CD4-positive, CD25-positive, alpha-beta regulatory T cell (primary cell): ENCODE measurements at places on chromosomes 2 and 18.

GRCh38 chr2:111660811-111661210 lies 223.2 kb downstream of the ANAPC1 start:
- no peak overlapping the region for H3K4me3 ChIP-seq
- H3K4me1 ChIP-seq, result peaks cover 16% of the 10 kb centered on the region
- H3K27me3 ChIP-seq, result no peaks in the 10 kb centered on the region

DNA sequence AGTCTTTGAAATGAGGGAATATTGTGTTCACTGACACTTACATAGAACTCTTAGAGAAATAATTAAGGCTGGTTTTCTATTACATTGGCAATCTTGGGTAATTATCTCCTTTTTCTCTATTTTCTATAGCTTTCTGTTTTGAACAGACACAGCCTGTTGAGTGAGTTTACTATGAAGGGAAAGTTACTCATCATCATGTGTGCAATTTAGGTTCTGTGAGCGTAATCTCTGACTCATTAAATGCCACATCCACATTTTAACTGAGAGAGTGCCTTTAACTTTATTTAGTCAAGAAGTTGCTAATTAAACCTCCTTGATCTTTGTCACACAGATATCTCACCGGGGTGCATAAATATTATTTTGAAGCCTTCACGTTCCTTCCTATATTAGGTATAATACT lies 174.0 kb upstream of the SLC8A1 start:
- H3K36me3 ChIP-seq, result no peaks in the 10 kb centered on the region
- H3K27ac ChIP-seq, result no peak overlapping the region
- H3K27me3 ChIP-seq, result no peaks in the 10 kb centered on the region
- no peak overlapping the region for H3K4me3 ChIP-seq
- DNase-seq, result no peak
- no peaks in the 10 kb centered on the region for H3K4me1 ChIP-seq

GRCh38 chr2:128577141-128577930 lies 258.7 kb upstream of the HS6ST1 start:
- H3K36me3 ChIP-seq, result no peaks in the 10 kb centered on the region
- no peaks in the 10 kb centered on the region for H3K27me3 ChIP-seq
- no peak for DNase-seq
- no peak overlapping the region for H3K27ac ChIP-seq

- H3K27ac ChIP-seq, result no peak overlapping the region
- no peak overlapping the region for H3K4me3 ChIP-seq
- no peaks in the 10 kb centered on the region for H3K36me3 ChIP-seq
- H3K4me1 ChIP-seq, result no peaks in the 10 kb centered on the region
- no peaks in the 10 kb centered on the region for H3K27me3 ChIP-seq
Observed at GRCh38 chr2:134818321-134818720, 20.1 kb upstream of the ACMSD start.

- no peaks in the 10 kb centered on the region for H3K4me1 ChIP-seq
- H3K27ac ChIP-seq, result no peak overlapping the region
- H3K4me3 ChIP-seq, result no peak overlapping the region
- no peak for DNase-seq
Observed at GRCh38 chr2:16257322-16258028, 317.1 kb downstream of the MYCN start.

- no peak overlapping the region for H3K27ac ChIP-seq
- H3K36me3 ChIP-seq, result no peaks in the 10 kb centered on the region
- H3K27me3 ChIP-seq, result peaks cover 6% of the 10 kb centered on the region
- no peak for DNase-seq
- no peak overlapping the region for H3K4me3 ChIP-seq
- no peaks in the 10 kb centered on the region for H3K4me1 ChIP-seq
Observed at GRCh38 chr2:223618172-223619035, 16.2 kb upstream of the SCG2 start.

GRCh38 chr2:239692362-239692851 lies 291.6 kb upstream of the HDAC4 start:
- H3K27ac ChIP-seq, result no peak overlapping the region
- H3K27me3 ChIP-seq, result no peaks in the 10 kb centered on the region
- no peak for DNase-seq

DNA sequence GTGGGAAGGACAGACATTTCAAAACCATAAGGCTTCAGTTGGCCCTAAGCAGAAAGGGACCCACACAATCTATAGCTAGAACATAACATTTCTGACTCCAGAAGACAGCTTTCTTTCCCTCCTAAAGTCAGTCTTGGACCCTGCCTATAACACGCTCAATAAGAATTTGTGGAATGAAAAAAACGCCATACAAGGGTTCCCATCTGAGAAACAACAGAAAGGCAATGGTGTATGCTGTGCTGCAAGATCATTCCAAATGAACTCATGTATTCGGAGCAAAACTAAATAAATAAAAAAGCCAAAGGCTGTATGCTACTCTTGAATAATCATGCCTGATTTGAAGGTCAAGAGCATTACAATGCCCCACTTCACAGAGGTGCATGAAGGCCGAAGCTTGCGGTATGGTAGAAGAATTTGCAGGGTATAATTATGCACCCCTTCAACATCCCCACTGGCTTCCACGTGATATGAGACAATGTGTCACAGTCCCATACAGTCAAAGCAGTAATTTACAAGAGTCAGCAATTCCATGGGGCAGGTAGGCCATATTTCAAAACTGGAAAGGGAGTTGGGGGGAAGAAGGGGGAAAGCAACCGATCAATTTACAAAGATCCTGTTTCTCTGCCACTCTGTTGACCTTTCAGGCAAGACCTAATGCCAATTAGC lies 61.4 kb upstream of the SLC14A2 start:
- H3K4me3 ChIP-seq, result no peak overlapping the region
- DNase-seq, result no peak
- H3K27ac ChIP-seq, result no peak overlapping the region
- no peaks in the 10 kb centered on the region for H3K36me3 ChIP-seq
- no peaks in the 10 kb centered on the region for H3K27me3 ChIP-seq
